ENCODE measurements at places on chromosomes 1 and 21.

DNA sequence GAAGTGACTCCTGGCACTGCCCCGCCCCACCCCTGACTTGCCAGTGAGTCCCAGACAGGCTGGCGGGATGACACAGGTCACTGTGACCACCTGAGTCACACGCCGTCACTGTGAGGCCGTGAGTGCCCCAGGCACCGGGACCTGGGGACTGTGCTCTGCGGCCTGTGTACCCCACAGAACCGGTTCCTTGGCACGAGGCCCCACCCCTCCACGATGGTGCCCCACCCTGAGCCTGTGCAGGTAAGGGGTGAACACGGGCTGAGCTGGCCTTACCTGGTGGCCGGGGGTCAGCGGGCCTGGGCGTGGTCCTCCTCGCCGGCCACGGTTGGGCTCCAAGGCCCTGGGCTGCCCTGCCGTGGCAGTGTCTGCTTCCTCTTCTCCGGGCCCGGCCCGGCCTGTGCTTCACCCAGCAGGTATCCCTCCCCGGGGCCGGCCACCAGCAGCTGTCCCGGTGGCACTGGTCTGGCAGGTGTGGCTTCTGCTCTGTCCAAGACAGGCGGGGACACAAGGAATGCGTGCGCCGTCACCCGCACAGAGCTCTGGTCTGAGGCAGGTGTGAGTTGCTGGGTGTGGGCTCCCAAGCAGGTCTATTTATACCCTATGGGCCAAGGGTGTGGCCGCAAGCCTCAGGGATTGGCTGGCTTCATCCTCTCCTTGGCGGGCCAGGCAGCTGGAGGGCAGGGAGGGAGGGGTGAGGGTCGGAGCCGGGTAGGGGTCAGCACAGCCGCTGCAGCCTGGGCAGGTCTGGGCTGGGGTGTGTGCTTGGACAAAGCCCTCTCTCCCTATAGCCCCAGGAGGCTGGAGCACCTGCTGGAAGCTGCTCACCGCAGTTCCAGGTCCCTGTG lies at the start of gene RNF223:
Gene RNF223, minus strand, starts transcription at position 564 of the 845 bp plus-strand sequence. CDS start 1,740 bp downstream, outside the sequence.
- DNase-seq: no peak

DNA sequence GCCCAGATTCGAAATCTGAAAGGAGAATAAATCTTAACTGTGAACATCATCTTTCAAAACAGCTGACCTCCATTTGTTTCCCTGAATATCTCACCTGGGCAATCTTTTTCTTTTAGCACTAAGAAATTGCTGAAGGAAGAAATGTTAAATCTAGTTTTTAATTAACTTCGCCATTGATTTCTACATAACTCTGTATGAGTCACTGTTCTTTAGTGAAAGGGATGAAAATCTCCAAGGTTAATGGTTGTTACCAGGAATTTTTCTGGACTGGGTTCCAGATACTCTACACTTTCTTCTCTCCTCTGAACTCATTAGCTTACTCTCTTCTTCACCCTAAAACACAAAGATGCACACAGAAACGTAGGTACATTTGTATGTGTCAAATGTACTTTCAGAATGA lies 235.7 kb downstream of the BACH1 start:
- no peak for DNase-seq

GRCh38 chr1:67801903-67802302 lies 31.4 kb downstream of the GNG12 start:
- no peak for DNase-seq

GRCh38 chr1:30700528-30701257 lies 22.7 kb downstream of the MATN1 start:
- DNase-seq: no peak

GRCh38 chr1:20322081-20322824 lies 31.6 kb downstream of the VWA5B1 start:
- no peak for DNase-seq

DNA sequence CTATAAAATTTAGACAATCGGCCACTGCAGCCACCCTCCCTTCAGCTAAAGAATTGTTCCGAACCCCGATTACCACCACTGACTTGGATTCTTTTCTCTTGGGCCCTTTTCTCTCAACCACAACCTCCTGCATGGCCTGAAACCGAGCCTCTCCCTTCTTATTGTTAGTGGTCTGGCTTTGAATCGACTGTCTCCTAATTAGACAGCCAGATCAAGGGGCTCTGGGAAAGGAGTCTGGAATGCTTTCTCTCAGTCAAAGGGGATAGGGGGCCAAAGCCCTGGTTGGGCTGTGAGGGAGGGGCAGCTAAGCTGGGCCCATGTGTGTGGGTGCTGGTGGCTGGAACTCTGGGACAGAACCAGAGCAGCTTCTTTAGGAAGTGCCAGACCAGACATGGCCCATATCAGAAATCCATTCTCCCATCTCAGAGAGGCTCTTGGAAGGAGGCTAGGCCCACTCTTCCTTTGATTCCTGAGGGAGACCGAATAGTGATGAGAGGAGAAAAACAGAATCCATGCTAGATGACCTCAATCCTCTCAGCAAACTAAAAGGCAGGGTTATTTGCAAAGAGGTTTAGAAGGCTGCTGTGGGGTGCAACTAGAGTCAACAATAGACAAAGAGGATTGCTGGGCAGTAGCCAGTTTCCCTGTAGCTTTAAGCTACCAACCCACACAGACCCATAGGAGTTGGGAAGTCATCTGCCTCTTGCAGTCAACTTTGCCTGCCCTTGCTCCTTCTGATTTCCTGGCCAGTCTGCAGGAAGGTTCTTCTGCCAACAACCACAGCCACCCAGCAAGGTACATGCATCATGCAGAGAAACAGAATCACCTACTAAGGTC lies 117.6 kb downstream of the AK5 start:
- DNase-seq: no peak

DNA sequence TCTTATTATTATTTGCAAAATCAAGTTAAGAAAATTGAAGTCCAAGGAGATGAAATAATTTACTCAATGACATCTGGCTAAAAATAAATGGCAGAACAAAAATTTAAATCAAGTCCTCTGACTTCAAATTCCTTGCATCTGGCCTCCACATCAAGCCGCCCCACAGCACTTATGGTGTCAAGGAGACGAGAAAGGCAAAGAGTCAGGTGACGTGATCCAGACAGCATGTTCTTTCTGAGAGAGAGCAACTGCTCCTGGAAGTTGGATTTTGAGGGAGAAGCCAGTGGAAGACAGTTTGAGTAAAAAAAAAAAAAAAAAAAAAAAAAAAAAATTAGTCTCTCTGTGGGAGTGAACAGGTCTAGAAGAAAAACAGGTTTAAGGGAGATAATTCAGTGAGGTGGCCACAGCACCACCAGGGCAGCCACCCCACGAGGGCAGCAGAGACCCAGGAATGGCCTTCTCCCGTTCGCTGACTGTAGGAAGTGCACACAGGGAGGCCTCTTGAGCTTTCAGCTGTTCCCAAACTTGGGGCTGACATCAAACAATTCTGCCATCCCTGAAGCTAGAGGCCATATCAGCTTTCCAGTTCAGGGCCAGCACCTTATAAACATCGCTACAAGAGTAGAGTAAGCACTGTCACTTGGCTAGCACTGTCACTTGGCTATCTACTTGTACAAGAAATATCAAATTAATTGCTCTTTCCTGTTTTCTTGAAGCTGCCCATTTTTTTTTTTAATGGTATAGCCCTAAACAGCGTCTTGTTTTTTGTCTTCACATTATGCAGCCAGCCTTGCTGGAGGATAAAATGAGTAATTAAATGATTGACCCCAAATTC lies 7.8 kb downstream of the C1orf162 start:
- DNase-seq: no peak

GRCh38 chr21:45330075-45330781 lies 42.5 kb upstream of the POFUT2 start:
- DNase-seq: no peak

- DNase-seq: no peak
Measured at GRCh38 chr1:54095546-54096226, 42.3 kb downstream of the TCEANC2 start.

- DNase-seq: no peak
Measured at GRCh38 chr1:215860833-215861232, 293.7 kb downstream of the KCTD3 start.

Data from coronary artery (tissue), 2 donors.